Fibroblast of upper back skin (primary cell): ENCODE measurements at places on chromosomes 13 and 19.
A peak's percentile ranks its signal among the peaks of the same experiment; 100 is the strongest.

DNA sequence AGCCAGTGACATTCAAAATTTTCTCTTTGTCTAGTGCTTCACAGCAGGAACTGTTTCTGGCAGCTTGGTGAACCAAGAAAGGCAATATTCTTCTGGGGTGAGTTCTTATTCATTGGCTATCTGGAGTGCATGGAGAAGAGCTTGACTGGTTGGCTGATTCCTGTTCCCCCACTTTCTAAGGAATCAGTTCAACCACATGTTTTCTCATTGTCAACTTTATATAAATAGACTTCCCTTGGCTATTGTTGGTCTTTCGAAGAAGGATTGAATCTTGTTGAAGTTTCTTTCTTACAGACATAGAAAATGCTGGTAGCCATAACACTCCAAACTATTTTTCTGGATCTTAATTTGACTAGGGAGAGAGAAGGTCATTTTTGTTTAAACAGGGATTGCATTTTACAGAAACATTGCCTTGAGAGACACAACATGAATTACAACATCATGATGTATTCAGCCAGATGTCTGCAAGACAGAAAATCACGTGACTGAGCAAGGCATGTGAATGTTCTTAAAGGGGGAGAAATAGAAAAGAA lies 85.2 kb downstream of the EDNRB start:
- DNase-seq = peak; percentile 46

DNA sequence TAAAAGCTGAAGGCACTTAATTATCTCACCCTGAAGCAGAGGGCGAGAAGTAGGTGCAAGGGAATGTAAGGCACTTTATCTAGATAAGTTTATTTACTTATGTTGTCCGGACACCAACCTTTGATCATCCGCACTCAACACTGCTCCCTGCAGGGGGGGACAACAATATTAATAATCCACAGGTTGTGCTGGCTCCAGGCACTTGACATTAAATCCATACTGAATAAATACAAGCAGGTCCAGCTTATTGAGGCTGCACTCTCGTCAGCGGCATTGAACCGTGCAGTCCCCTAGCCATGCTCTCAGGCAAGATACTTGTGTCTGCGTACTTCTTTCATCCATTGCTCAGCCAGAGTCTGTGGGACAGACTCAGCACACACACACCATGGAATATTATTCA lies 374.5 kb upstream of the NBEA start:
- no peak for DNase-seq

- DNase-seq = no peak
Measured at GRCh38 chr13:97249796-97250495, 27.8 kb downstream of the MBNL2 start.

GRCh38 chr19:30685426-30686000 lies 313.3 kb downstream of the ZNF536 start:
- no peak for DNase-seq

GRCh38 chr19:53871454-53871853 lies 3.8 kb downstream of the MYADM start:
- DNase-seq = no peak

DNA sequence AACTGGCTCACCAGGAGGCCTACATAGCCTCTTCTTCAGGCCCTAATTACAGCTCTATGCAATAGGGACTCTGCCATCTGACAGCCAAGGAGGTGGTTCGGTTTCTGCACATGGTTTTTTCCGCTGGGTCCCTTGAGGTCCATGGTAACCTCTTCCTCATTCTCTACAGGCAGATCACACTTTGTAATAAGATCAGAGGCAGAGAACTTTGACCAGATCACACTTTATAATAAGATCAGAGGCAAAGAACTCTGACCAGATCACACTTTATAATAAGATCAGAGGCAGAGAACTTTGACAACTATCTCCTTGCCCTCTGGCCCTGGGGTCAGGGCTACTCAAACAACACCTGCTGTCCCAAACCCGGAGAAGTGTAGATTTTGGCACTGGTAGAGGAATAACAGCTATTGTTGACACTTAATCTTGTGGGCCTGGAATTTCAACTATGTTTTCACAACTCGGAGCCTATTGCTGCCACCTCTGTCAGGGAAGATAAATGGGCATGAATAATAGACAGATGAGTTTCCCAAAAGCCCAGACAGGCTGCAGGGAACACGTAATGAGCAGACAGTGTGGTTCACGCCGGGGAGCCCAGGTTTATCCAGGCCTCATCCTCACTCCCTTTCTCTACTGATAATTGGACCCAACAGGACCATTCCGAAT lies 246.1 kb downstream of the UQCRFS1 start:
- peak; percentile 64 for DNase-seq

GRCh38 chr13:24107955-24108614 lies 52.4 kb upstream of the SPATA13 start:
- no peak for DNase-seq

DNA sequence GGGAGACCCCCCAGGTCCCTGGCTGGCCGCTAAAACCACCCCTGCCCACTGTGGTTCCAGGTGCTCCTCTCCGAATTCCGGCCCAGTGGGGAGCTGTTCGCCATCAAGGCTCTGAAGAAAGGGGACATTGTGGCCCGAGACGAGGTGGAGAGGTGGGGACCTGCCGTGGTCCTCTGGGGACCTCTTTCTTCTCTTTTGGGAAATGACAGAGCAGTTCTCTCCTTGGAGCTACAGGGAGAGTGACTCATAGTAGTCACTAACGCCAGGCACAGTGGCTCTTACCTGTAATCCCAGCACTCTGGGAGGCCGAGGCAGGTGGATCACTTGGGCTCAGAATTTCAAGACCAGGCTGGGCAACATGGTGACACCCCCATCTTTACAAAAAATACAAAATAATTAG lies 7.3 kb downstream of the PTGER1 start:
- no peak for DNase-seq

DNA sequence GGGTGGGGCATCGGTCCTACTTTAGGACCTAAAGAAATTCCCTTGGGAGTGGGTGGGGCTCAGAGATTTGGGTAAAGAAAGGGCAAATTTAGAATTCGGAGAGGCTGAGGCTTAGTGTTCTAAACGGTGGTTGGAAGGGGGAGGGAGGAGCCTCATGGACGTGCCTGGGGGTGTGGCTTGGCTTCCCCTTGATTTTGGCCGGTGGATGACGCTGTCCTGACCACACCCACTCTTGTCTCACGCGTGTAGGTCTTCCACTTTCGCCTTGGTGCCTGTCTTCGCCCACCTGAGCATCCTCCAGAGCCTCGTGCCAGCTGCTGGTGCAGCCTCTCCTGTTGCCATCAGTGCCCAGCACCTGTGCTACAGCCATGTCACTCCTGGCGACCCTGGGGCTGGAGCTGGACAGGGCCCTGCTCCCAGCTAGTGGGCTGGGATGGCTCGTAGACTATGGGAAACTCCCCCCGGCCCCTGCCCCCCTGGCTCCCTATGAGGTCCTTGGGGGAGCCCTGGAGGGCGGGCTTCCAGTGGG lies 1.2 kb upstream of the NUP62 start:
- peak; percentile 35 for DNase-seq

DNA sequence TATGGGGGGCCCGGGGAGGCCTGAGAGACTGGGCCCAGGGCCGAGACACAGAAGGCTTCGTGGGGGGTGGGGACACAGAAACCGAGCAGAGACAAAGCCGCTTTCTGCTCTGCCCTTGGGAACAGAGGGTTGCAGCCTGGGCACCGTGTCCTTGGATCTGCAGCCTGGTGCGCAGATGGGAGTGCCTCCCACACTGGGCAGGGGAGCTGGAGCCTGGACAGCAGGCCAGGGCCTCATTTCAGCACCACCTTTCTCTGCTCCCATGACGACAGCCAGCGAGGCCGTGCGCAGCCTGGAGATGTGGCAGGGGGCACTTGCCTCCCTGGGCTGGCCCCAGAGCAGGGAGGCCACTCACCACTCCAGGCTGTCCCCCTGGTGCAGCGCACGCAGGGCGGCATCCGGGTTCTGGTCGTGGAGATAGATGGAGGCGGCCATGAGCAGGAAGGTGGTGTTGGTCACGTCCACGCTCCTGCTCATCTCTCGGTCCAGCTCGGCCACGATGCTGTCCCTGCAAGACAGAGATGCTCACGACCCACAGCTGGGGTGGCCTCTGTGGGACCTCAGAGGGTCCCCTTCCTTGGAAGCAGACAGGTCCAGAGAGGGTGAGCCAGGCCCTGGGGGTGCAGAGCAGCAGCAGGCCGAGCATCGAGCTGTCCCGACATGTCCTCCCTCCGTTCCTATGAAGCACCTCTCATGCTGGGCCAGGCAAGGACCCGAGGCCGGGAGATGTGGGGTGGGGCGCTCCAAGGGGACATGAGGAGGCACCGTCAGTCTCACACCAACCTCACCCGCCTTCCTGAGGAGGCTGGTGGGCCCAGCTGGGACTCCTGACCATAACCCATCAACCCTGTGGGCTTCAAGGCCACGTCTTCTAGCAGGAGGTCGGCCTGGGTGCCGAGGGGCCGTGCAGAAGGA lies 10.9 kb upstream of the CERS1 start:
- no peak for DNase-seq

DNA sequence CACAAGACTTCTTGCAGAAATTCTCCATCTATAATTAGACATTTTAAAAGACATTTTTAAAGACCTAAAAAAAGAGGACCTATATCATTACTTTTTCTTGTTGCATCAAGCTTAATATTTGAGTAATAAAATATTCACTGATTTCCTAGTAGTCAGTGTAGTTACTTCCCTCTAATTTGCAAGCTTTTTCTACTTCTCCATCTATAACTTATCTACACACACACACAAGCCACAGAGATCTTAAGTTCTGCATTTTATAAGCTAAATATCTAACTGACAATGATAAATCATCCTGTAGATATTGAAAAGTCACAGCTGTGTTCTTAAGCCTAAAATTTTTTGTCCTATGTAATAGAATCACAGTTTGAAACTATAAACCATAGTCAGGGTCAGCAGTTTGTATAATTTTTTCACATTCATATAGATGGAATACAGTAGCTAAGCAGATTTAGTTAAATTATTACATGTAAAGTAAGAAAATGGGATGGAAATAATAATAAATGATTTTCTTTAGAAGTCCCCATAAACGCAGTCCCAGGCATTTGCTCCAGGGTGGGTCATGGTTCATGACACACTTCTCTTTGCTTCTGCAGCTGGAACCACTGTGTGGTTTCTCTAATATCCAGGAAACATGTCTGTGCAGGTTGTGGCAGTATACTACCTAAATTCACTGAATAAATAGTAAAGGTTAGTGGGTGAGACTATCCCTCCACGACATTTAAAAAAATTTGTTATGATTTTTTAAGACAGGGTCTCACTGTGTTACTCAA lies 60.2 kb downstream of the ESD start:
- no peak for DNase-seq

DNA sequence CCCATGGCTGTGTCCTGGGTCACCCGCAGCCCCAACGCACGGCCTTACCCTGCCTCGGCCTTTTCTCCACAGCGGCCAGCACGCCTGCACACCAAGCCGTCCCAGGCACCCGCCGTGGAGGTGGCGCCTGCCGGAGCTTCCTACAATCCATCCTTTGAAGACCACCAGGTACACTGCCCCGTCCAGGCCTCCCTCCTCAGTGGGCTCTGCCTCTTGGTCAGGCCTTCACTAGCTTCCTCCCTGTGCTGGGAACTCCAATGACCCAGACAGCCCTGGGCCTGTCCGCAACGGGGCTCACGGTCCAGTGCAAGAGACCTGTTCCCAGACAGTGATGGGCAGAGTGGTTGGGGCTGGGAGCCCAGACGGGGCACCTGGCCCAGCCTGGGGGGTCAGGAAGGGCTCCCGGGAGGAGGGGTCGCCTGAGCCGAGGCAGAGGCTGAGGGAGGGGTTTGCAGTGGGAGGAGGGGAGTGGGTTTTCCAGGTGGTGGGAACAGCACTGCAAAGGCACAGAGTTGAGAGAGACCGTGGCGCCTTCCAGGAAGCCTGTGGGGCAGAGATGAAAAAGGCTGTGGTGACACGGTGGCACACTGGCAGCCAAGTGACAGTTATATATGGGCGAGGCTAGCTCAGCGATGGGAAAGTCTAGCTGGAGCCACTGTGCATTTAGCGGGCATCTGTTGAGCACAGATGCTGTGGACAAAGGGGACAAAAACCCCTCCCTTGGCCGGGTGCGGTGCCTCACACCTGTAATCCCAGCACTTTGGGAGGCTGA lies 7.3 kb downstream of the NOP53 start:
- DNase-seq = no peak
